ENCODE measurements at places on chromosomes 5 and 9.

- DNase-seq, result no peak
Observed at GRCh38 chr9:94839398-94839797, 112.9 kb downstream of the AOPEP start.

DNA sequence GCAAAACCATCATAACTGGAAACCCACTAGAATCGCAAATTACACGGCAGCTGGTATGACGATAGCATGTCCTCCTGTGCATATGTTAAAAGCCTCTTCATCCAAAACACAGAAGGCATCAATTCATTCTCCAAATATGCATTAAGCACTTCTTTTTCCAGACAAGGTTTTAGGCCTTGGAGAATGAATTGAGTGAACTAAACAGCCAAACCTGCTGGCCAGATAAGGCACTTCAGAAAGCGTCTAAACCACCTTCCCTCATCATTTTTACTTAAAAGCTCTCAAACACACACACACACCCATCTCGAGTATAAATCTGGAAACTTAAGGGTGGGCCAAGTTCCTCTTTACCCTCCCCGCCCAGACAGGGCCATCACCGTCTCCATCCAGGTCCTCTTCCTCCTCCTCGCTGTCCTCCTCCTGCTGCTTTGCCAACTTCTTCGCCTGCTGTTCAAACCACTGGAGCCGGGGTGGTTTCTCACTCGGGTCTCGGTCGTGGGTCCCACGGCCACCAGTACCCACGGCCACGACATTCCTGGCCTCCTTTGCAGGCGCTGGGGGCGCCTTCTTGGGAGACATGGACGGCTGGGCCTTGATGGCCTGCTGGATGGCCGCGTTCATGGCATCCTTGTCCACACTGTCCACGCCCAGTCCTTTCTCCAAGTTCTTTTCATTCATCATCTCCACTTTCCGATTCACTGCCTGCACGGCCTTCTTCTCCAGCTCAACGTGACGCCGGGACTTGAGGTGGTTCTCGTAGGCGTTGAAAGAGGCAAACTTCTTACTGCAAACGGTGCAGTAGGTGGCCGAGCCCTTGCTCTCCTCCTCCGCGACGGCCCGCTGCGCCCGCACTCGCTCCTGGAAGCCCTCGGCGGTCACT is 696 bp downstream of the ZNF622 start:
- DNase-seq, result peak; percentile 18

DNA sequence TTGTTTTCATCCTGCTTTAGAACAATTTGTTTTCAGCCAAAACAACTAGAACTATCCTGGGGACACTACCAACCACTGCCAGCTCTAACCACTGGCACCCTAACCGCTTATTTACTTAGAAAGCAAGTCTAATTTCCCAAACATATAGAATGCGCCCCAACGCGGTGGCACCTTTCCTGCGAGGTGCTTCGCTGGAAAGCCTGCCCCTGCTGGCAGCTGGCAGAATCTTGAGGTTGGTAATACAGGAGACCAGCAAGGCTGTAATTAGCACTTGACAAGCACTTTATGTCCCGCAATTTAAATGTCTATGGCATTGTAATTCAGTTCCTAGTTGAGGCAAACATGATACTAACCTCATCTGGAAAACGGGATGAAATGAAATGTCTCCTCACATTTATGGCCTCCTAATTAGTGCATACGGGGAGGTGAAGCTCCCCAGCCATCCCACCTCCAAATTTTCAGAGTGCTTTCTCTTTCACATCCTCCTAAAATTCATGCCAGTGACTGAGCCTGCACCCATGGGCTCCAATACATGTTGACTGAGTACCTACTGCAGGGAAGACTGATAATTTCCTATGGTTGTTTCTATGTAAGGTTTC is 30.4 kb downstream of the GABBR2 start:
- no peak for DNase-seq

GRCh38 chr9:23934291-23934906 is 108.4 kb upstream of the ELAVL2 start:
- no peak for DNase-seq

DNA sequence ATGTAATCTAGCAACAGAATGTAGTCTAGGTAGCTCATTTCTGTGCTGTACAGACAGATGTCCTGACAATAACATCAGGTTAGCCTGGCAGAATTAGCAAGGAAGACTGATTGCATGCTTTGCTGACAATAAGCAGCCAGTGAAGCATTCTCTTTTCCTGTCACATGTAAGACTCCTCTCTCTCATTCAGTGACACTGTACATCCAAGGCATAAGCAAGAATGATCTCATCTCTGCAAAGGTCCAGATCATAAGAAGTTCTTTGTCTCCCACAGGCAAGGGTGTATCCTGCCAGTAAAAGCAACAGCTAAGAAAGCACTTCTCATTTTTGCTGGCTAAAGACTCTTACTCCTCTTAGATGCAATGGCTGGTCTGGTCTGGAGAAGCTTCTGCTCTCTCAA is 861.8 kb downstream of the TAF11L14 start:
- DNase-seq, result no peak

GRCh38 chr9:98037357-98037756 is 19.2 kb upstream of the NANS start:
- DNase-seq, result no peak

DNA sequence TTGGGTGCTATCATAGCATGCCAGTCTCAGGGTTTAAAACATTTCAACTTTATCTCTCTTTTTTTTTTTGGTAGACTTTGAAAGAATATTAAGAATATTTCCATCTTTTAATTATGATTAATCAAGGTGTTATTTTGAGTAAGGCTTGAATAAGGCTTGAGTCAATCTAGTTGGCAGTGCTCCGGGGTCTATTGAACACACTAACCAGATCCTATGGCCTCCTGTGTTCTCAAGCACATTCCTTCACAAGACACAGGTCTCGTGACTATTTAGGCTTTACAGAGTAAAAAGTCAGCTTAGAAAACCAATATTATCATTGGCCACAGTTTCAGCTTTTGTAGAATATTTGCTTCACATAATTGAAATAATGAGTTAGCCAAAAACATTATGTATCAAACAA is 151.2 kb downstream of the ARHGEF28 start:
- DNase-seq, result no peak

GRCh38 chr5:151677776-151678545 is 8.8 kb downstream of the SPARC start:
- peak; percentile 59 for DNase-seq

DNA sequence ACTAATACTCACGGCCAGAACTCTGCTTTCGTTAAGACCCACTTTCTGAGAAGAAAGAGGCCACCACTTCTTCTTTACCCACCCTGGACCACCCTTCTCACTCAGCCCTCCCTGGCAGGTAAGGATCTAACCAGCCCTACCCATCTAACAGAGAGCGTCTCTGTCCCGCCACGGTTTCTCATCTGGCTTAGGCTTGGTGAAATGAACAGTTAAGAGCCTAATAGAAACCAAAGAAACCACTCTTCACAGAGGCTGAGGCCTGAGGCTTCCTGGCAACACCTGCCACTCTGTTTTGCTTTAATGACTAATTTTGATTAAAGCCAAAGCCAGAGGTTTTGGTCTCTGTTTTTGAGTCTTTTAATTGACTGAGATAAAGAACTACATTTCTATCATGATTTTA is 354.1 kb upstream of the SLC30A5 start:
- DNase-seq, result no peak

DNA sequence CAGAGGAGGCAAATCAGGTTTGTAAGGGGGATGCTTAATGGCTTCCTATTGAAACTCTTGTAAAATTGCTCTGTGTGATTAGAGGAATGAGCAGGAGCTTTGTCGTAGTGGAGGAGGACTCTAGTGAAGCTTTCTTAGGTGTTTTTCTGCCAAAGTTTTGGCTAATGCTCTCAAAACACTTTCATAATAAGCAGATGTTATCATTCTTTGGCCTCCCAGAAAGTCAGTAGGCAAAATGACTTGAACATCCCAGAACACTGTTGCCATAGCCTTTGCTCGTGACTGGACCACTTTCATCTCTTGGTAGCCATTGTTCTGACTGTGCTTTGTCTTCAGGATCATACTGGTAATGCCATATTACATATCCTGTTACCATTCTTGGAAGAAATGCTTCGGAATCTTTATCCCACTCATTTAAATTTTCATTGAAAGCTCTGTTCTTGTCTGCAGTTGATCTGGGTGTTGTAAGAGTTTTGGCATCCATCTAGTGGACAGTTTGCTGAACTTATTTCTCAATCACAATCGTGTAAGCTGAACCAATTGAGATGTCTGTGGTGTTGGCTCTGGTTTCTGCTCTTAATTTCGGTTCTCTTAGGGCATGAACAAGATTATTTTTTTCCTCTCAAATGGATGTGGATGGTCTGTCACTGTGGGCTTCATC is 187.6 kb downstream of the COMMD10 start:
- DNase-seq, result no peak

DNA sequence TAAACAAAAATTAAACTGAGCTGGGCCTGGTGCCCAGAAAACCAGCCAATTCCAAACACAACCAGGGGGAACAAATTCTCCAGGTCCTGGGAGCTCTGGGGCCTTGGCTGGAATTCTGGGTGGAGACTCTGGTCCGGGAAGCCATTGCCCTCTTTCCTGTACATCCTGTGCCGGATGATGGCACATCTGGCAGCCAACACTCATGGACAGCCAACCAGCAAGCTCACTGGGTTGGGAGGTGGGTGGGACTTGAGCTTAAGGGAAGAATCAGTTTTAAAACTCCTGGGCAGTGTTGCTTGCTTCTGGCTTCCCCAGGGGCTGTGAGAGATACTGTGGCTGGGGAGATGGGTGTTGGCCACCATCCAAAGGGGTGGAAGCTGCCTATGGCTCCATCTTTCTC is 56.1 kb downstream of the PCDH1 start:
- no peak for DNase-seq

DNA sequence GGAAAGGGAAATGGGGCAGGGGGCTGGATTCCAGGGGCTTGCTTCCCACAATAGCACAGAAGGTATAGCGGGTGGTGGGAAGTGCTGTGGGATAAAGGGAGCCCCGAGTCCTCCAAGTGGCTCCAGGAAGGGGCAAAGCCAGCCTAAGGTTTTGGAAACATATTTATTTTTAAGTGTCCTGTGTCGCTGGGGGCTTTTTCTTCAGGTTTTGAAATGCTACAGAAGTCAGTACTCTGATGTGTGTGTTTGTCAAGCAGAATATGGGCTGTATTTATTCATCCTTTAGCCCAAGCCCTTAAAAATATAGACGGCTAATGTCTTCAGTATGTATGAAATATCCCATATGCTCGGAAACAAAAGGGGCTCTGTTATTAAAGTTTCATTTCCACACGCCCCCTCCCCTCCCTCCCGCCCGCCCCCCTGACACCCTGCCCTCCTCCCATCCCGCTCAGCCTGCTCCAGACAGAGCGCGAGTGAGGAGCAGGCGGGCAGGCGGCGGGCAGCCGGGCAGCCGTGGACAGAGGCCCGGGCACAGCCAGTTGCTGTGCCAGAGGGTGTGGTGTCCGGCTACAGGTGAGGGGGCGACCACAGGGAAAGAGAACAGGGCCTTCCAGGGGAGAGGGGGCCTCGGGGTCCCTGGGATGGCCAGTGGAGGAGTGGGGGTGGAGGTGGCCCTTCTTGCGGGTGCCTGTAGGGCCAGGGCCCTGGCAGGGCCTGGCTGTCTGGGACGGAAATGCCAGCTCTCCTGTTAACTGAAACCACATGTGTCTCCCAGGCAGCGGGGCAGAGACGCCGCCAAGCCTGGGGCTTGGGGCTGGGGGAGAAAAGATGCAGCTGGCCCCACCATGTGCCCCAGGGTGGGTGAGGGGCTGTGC is 39.6 kb upstream of the SYNPO start:
- peak; percentile 70 for DNase-seq

- no peak for DNase-seq
Observed at GRCh38 chr5:154755361-154756008, at the start of gene LARP1. LARP1 (plus strand) TSS chr5:154755377; CDS start chr5:154755758, 381 bp downstream.
